Fibroblast of the aortic adventitia (primary cell): ENCODE measurements at places on chromosomes 4 and X. TPM values are rescaled to one million over a fixed set of nuclear protein-coding genes. Genes with fewer than 3 reads are reported as not detected.

The TEX13D gene
- 0.09 TPM in 1 of 2 replicates, not detected in the other for total RNA-seq

The TRPC5OS gene
- total RNA-seq: not detected in 2 replicates

The PABPC1L2B gene
- total RNA-seq: not detected in 2 replicates

The TMPRSS11B gene
- not detected in 2 replicates for total RNA-seq

The RASL11B gene
- 0.63 TPM in 1 of 2 replicates, not detected in the other for total RNA-seq

The USP53 gene
- total RNA-seq: 69.2 and 209 TPM in 2 replicates

The NAP1L3 gene
- 12.4 and 15.8 TPM in 2 replicates for total RNA-seq

The DCAF8L2 gene
- total RNA-seq: not detected in 2 replicates
